WERI-Rb-1 (cell line): ENCODE measurements at places on chromosomes 7 and 10.

DNA sequence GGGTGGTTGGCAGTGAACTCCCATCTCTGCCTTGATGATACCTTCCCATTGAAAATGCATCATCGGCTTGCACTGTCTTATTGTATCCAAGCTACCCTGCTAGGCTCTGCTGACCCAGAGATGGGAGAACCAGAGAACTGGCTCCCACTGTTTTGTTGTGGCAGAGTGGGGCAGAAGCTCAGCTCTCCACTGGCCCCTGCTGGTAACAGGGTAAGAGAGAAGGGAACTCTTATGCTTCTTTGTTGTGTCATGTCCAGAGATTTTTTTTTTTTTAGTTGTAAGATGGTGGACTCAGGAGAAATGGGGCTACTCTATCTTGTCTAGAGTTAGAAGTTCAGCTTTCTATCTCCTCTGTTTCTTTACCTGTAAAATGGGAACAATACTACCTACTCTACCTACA, 100.5 kb upstream of the SDK1 start:
- DNase-seq = peak; percentile 68

DNA sequence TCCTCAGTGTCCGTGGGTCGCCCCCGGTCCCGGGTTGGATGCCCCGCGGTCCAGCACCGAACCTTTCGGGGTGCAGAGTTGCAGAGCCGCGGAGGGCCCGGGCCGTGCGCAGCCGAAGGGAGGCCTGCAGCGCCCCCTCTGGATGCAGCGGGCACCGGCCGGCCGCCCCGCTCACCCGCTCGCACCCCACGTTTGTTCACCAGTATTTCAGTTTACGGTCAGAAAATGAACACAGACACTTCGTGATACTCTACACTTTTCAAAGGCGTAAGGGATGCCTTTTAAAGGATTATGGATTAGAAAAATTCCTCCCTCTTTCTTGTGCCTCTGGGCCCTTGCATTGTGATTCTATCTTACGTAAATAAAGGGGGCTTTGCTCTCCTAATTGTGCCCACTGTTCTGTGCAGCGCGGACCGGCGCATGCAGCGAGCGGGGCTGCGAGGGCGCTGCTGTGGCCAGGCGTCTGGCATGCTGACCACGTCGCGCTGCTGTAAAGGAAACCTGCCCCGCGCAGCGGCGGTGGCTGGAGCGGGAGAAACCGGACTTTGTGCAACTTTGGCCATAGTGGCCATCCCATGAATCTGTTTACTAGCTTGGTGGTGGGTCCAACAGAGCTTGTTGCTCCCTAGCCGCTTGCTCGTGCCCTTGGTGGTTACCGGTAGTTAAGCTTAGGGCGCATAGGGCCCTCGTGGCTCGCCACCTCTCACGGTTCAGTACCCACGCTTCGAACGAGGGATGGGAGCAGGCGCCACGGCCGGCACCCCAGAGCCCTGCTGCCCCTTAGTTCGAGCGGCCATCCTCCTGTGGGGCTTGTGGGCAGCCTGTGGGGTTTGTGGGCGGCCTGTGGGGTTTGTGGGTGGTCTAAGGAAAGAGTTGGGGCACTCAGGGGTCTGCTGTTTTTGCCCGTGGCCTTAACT, 739 bp upstream of the MEST start:
- no peak for DNase-seq

DNA sequence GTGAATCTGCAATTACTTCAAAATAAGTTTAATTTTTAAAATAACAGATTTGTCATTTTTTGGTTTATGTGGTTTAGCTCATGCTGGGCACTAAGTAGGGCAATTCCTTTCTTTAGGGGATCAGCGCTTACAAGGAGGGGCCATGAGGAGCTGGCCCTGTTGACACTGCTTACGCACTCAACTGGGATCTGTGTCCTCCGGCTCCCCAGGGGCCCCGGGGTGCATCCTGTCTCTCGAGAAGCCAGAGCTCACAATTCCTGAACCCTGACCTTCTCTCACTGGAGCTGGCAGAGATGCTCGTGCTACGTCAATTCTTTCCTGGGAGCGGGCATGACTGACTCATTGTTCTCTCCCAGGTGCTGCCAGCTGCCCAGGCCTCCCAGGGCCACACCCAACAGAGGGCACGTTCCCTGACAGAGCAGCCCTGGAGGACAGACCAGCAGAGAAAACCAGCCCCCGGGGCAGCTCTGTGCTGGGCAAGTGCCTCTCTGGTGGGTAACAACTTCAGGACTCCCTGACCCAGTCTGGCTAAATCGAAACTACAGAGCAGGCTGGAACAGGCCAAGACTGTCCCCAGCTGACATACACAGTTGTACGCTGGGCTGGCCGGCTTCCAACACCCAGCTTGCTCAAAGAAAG, 36.8 kb downstream of the CTBP2 start:
- no peak for DNase-seq

- no peak for DNase-seq
These were observed 616.9 kb upstream of the FOXK1 start for GRCh38 chr7:4065190-4065589.

GRCh38 chr7:34457329-34457728, 200.7 kb upstream of the NPSR1 start:
- no peak for DNase-seq

GRCh38 chr7:140570120-140570519, 70.5 kb downstream of the DENND2A start:
- DNase-seq = no peak

DNA sequence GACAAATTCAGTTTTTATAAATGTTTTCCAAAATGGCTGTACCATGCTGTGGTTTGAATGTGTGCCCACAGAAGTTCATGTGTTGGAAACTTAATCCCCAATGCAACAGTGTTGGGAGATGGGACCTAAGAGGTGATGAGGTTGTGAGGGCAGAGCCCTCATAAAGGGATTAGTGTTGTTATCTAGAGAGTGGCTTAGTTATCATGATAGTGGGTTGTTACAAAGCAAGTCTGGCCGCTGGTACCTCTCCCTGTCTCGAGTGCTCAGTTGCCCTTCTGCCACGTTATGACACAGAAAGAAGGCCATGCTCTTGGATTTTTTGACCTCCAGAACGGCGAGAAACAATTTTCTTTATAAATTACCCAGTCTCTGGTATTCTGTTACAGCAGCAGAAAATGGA, 119.0 kb downstream of the BTAF1 start:
- no peak for DNase-seq

DNA sequence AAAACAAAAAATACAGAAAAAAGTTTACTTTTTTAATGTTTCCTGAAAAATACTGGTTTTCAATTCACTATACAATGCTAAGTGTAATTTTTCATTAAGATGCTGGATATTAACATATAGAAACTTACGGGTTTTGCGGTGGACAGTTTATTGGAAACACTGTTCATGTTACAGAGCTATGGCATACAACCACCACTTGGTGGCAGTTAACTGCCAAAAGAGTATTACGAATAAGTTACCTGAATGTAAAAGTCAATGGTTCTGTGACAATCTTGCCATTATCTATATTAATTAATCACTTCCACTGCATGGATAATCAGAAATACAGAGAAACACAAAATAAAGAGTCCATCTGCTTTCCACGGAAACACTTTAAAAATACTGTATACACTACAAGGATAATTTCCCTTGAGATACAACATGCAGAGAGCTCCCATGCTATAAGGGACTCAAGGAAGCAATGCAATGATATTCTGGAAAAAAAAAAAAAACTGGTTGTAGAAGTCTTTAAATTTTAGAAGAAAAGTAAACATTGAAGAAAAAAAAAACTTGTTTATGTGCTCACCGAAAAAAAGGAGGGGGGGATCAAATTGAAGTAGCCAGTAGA, 97.0 kb downstream of the TPK1 start:
- peak; percentile 26 for DNase-seq

GRCh38 chr10:71590781-71591350, 128.7 kb downstream of the C10orf105 start:
- DNase-seq = no peak

DNA sequence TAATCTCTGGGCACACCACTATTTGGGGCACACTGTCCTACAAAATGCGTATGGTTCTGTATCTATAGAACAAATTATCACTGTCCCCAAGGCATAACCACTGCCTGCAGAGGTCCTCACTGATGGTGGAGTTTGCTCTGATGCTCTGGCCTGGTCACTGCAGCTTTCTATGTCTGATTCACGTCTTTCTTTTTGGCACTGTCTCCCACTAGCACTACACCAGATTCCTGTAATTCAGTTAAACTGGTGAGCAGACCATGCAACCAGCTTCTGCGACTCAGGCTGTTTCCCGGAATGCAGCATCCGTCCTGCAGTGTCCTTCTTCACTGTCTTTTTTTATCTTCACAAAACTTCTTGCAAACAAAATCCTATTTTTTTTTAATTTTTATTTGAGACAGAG, 112.8 kb downstream of the KLF6 start:
- DNase-seq = no peak

- DNase-seq = no peak
These were observed 53.5 kb upstream of the PIP4K2A start for GRCh38 chr10:22767859-22768258.

DNA sequence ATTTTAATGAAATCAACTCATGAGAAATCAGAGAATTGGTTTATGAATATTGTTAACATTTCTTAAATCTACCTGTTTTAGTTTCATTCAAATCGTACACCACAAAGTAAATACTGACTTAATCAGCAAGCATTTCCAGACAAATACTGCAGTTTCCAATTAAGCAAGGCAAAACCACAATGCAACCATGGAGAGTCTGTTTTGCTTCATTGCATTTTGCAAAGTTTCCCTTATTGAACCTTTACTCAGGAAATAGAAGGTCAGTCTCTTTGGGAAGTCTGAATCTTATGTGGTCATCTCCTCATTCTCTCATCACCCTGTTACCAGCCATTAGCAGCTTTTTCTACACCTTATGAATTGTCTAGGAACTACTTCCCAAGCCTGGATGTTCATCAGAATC, 400.5 kb downstream of the IPMK start:
- DNase-seq = no peak

- no peak for DNase-seq
These were observed 9.4 kb upstream of the GTPBP10 start for GRCh38 chr7:90337106-90337505.

DNA sequence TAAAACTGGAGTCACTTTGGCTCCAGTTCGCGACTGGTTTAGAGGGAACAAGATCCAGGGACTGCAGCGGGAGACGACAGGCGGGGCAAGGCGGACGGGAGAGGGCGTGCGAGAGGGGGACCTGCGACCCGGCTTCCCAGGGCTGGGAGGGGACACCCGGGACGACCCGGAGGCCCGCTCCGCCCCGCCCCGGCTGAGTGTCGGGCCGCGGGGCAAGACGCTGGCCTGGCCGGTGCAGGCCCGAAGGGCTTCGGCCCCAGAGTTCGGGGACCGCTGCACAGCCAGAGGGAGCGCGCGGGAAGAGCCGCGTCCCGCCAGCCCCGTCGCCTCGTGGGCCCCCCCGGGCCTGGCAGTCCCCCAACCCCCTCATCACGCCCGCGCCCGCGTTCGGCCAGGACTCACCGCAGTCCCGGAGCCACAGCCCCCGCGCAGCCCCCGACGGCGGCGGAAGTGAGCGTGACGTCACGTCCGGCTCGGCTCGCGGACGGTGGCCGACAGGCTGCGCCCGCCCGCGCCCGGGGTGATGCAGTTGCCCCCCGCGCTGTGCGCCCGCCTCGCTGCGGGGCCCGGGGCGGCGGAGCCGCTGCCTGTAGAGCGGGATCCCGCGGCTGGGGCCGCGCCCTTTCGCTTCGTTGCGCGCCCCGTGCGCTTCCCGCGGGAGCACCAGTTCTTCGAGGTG, at the start of the genes TUBGCP2 and ZNF511:
TUBGCP2 (minus strand) TSS at position 452 of the 679 bp plus-strand sequence. CDS start 5,931 bp downstream, outside the sequence.
ZNF511 (plus strand) TSS at position 494 of the 679 bp plus-strand sequence; CDS start at position 524, 30 bp downstream.
- DNase-seq = peak; percentile 81

GRCh38 chr10:131726076-131726880, 174.5 kb upstream of the PPP2R2D start:
- DNase-seq = no peak

- no peak for DNase-seq
These were observed 13.2 kb upstream of the MALSU1 start for GRCh38 chr7:23285657-23286646.

DNA sequence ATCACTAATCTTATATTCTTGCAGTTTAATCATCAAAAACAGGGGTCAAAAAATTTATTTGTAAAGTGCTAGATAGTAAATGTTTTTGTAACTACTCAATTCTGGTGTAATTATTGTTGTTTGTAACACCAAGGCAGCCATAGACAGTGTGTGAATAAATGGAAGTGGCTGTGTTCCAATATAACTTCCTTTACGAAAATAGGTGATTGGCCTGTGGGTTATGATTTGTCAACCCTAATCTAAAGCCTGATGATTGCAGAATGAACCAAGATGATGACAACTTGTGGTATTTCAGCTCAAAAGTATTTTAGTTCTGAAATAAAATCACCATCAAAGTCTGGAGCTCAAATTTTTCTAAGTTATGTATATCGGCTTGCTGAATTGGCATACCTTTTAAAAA, 34.4 kb upstream of the ETV1 start:
- DNase-seq = no peak

DNA sequence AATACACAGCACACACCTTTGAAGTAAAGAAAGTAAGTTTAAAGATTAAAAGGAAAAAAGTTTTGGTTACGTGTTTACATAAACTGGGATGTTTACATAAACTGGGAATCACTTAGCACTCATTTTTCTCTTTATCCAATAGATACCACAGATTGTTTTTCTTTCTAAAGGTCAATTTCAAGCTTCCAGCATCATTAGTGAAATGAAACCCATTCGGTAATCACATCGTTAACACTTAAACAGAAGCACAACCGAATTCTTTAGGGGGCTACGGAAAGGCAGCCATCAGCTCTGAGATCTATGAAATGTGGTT, 1.1 kb downstream of the ODAD2 start:
- DNase-seq = no peak

GRCh38 chr10:9634466-9634865, 1383.2 kb upstream of the CELF2 start:
- no peak for DNase-seq

DNA sequence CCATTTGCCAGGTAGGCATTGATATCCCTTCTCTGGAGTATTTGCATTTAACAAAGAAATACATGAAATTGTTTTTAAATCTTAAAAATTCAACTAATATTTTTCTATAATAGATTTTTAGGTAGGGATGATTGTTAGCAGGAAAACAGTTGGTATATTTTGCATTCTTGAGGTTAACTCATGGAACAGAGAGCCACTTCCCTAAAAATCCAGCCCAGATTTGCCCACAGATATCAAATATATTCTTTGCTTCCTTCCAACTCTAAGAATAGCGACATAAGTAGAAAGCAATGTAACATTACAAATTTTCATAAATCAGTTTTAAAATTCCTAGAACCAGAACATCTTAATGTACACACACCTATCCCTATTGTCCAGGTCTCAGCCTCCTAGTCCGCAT, 45.0 kb upstream of the ANLN start:
- DNase-seq = no peak

- no peak for DNase-seq
These were observed 55.3 kb downstream of the PPP1R9A start for GRCh38 chr7:94962661-94963060.

DNA sequence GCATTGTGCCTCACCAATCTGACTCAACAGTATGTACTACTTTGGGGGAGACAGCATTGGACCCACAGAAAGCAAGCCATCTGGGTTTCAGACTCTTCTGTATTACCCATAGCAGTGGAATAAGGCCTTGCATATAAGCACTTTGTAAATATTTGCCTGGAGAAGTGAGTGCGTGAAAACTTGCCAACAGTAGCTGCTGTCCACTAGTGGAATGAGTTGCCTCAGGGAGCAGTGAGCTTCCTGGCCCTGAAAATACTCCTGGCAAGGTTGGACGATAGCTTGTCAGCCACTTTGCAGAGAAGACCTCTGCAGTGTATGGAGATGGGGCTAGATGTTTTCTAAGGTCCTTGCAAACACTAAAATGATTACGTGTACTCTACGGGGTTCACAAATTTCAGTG, 21.6 kb downstream of the GARS1 start:
- DNase-seq = no peak
